ENCODE measurements at places on chromosomes 7 and 10.

DNA sequence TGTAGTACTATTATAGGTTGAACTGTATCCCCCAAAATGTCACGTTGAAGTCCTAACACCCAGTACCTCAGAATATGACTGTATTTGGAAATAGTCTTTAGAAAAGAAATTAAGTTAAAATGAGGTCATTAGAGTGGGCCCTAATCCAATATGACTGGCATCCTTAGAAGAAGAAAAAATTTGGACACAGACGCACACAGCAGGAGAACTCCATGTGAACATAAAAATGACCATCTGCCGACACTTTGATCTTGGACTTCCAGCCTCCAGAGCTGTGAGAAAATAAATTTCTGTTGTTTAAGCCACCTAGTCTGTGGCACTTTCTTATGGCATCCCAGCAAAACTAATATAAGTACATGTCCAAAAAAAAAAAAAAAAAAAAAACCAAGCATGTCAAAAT lies 225.8 kb downstream of the PARD3 start:
- no peak for DNase-seq

DNA sequence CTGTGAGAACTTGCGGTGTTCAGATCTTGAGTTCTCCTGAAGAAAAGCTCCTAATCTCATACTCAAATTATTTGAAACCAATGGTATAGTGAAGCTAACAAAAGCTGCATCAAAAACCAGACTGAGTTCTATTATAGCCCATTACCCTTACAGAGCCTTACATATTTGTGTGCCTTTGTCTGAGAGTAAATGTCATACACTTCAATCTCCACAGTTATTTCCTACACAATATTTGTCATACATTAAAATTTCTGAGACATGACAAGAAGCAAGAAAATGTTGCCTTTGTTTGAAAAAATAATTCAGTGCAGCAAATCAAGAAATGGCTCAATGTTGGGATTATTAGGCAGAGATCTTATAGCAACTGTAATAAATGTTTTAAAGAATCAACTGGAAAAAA lies 776.1 kb upstream of the MBL2 start:
- DNase-seq = no peak

GRCh38 chr10:97046456-97047082 lies 139.2 kb downstream of the SLIT1 start:
- DNase-seq = no peak

GRCh38 chr7:148304456-148304855 lies 286.1 kb upstream of the C7orf33 start:
- no peak for DNase-seq

DNA sequence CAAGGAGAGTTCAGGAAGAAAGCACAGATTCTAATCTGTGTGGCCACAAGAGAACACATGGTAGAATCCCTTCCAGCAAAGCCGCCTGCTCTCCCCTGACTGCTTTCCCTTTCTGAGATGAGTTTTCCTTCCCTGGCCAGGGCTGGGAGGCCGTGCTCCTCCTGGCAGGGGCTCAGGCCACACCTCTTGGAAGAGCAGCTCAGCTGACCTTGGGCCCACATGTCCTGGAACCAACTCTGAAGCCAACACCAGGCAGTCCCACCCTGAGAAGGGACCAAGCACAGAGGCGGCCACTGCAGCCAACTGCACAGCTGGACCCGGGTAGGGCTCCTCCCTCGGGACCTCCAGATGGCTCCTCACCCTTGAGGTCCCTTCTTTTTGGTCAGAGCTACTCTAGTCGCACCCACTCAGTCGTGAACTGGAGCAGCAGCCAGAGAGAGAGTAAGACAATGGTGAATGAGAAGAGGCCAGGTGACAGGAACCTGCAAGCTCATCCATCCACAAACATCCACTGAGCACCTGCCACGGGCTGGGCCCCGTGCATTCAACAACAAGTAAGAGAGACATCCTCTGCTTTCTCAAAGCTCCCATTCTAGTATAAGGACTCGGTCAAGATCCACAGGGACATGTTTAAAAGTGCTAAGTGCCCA lies 40.3 kb downstream of the FAM53B start:
- DNase-seq = no peak

GRCh38 chr10:69634759-69635425 lies 4.8 kb downstream of the FAM241B start:
- no peak for DNase-seq
